Muscle of back (tissue), 13 donors: ENCODE measurements at places on chromosomes 11 and 22. TPM values are rescaled to one million over a fixed set of nuclear protein-coding genes. Genes with fewer than 3 reads are reported as not detected.

GLYAT gene
- polyA plus RNA-seq, result not detected

HTR3B gene
- polyA plus RNA-seq, result not detected

TNNI2 gene
- 2,598 TPM for polyA plus RNA-seq

B4GALNT4 gene
- polyA plus RNA-seq, result 16.0 TPM

GPR83 gene
- 0.19 TPM for polyA plus RNA-seq

OR52E8 gene
- polyA plus RNA-seq, result not detected

KCNQ1 gene
- polyA plus RNA-seq, result 1.8 TPM

MS4A6E gene
- polyA plus RNA-seq, result not detected

- no peak for DNase-seq
Observed at GRCh38 chr22:45709060-45709739, 37.6 kb downstream of the ATXN10 start.

GRCh38 chr11:77302752-77303151 lies 1.3 kb upstream of the GDPD4 start:
- no peak for DNase-seq

DNA sequence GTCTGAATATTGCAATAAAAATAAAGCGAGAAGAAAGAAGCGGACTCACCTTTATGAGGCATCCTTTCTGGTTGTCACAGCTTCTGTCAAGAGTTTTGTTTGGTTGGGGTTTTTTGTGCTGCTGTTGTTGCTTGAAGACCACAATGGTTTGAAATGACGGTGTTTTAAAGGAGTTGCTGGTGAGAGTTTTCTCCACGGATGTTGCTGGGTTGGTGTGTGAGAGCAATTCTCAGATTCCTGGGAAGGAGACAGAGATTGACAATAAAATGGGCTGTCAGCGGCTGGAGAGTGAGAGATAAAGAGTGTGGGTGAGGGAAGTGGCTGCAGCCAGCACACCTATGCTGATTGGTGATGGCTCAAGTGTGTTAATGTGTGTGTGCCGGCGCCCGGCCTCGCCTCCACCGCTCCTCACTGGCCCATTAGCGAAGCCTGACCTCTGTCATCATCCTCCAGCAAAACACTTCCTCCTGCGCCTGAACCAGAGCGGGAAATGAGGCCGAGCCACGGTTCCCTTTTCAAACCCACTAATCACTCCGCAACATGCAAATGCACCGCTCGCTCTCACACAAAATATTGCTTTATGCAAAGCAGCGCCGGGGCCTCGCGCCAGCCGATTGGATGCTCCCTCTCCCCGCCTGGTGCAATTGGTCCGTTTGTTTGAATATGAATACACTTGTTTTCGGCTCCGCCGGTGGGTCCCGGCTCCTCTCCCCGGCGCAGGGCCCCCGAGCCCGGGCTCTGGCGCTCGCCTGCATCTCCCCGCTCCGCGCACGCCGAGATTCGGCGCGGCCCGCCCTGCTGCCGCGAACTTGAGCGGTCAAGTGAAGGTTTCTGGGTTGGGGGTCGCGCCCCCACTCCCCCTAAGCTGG lies at the start of gene PAX6:
PAX6 (minus strand) TSS at position 544 of the 869 bp plus-strand sequence. CDS start 4,911 bp downstream, outside the sequence.
- DNase-seq, result peak; percentile 70

DNA sequence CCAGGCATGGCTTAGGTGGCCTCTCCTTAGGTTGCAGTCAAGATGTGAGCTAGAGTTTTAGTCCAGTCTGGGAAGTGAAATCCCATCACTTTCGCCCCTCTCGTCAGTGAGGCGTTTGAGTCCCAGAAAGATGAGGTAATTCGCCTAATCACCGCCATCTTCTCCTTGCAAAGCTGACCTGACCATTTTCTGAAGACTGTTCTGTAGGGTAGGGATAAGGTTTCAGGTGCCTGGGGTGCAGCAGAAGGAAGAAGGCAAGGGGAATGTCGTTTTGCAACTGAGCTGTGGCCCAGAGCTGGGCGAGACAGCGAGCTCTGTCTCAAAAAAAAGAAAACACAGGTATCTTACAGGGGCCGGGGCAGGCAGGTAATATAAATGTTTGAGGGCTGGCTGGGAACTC lies 61.7 kb upstream of the CECR2 start:
- DNase-seq, result no peak

- DNase-seq, result peak; percentile 90
Observed at GRCh38 chr22:41699264-41700107, at the start of gene MEI1. TSS of gene MEI1 (plus strand) at chr22:41699503. CDS start at chr22:41699539, 36 bp downstream.

GRCh38 chr11:79102840-79103239 lies 338.0 kb downstream of the TENM4 start:
- no peak for DNase-seq

DNA sequence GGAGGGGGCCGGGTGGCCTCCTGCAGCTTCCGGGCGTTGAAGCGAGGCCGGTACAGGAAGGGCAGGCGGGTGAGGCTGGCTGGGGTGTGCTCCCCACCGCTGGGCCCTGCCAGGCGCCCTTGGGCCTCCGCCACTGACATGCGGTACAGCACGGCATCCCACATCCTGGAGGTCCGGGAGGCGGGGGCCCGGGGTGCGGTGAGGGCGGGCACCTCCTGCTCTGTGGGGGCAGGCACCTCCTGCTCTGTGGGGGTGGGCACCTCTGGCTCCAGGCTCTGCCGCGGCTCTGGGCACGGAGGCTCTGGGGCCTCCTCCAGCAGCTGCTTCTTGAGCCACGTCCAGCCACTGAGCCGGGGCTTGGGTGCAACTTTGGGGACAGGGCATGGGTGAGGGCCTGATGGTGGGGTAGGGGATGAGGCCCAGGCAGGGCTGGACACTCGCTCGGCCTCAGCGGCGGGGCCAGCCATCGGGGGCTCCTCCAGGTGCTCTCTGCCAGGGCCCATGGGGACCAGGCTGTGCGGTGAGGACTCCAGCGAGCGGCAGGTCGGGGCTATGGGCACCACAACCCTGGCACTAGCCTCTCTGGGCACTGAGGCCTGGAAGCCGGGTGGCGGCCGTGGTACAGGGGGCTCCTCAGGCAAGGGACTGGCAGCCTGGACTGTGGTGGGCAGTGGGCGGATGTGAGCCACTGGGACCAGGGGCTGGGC lies 2.3 kb downstream of the PRR33 start:
- no peak for DNase-seq

DNA sequence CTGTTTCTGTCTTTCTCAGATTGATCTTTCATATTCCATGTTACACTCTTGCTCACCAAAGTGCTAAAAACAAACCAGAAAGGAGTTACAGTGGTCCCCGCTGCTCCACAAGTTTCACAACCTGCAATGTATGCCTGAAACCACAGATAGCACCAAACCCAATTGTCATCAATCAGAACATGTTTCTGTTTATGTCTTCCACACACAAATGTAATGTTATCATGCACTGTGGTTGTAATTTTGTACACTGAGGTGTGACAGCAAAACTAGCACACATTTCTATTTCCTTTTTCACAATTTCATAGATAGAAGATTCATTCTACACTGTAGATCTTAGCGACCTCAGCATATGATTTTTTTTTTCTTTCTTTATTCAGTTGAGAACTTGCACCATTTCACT lies 1045.9 kb upstream of the RAG2 start:
- DNase-seq, result no peak

GRCh38 chr11:94449437-94449836 lies 44.2 kb downstream of the MRE11 start:
- DNase-seq, result no peak

DNA sequence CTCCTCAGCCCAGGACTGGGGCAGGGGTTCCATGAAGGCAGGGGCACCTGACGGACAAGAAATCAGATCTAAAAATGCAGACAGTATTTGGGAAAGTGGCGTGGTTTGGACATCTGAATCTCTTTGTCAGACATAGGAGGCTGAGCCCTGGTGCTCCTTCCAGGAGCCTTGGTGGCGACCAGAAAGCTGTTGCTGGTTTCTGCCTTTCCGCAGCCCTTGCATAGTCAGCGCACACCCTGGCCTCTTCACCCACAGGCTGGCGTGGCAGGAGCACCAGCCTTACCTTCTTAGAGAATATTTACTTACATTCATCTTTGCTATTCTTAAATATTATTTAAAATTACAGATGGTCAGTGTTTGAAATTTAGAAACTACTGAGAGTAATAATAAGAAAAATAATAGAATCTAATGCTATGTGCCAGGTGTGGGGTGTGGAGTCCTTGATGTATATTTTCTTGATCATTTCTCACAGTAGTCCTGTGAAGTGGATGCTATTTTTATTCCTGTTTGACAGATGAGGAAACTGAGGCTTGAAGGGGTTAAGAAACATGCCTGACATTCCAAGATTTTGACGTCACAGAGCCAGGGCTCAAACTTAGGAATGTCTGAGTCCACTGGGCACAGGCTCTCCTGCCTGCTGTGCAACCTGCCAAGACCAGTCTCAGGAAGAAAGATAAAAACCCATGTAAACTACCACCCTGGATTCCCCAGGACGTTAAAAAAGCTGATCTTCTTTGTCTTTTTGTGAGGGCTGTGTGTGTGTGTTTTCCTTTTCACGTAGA lies 51.6 kb downstream of the TBC1D22A start:
- DNase-seq, result no peak

GRCh38 chr11:124801014-124801413 lies 808 bp upstream of the MSANTD2 start:
- DNase-seq, result no peak

DNA sequence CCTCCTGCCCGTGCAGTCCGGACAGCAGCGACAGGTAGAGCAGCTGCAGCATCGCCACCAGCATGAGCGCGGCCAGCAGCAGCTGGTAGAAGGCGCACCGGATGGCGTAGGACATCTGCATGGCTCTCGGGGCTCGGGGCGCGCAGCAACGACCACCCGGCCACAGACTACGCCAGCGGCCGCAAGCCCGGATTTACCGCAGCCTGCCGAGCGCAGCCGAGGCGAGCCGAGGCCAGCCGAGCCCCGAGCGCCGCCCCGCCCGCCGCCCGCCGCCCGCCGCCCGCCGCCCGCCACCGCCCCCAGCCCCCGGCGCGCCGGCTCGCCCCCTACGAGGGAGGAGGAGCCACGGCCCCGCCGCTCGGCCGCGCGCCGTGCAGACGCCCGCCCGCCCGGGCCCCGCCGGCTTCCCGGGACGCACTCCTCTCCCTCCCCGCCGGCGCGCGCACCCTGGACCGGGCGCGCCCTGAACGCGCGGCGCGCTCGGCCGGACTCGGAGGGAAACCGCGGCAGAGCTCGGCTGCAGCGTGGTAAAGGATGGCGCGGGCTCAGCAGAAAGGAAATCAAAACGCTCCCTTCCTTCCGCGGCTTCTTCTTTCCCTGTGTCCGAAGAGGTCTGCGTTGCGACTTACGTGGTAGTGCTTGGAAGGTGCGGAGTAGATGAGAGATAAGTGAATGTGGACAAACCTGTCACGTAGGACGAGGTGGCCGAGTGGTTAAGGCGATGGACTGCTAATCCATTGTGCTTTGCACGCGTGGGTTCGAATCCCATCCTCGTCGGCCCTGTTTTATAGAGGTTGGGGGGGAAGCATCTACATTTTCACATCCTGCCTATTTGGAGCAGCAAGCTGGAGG lies at the start of gene B4GAT1:
B4GAT1 (minus strand) TSS at position 205 of the 852 bp plus-strand sequence; CDS start at position 121, 84 bp downstream.
- DNase-seq, result peak; percentile 93

DNA sequence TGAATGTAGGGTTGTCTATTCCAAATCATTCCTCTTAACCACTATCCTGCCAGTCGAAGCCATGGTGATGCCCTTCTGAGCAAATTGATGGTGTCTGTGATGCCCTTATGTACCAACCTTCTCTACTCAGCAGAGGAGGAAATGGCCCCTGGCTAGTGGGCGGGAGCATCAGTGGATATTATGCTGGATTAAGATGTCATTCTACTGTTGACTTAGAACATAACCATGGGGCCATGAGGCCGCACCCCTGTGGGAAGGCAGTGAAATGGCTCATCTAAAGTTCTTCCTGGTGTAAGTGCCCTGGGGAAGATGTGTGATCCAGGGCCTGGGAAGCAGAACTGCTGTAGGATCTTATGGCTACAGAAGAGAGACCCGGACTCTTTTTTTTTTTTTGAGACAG lies 20.7 kb upstream of the P2RY2 start:
- no peak for DNase-seq

DNA sequence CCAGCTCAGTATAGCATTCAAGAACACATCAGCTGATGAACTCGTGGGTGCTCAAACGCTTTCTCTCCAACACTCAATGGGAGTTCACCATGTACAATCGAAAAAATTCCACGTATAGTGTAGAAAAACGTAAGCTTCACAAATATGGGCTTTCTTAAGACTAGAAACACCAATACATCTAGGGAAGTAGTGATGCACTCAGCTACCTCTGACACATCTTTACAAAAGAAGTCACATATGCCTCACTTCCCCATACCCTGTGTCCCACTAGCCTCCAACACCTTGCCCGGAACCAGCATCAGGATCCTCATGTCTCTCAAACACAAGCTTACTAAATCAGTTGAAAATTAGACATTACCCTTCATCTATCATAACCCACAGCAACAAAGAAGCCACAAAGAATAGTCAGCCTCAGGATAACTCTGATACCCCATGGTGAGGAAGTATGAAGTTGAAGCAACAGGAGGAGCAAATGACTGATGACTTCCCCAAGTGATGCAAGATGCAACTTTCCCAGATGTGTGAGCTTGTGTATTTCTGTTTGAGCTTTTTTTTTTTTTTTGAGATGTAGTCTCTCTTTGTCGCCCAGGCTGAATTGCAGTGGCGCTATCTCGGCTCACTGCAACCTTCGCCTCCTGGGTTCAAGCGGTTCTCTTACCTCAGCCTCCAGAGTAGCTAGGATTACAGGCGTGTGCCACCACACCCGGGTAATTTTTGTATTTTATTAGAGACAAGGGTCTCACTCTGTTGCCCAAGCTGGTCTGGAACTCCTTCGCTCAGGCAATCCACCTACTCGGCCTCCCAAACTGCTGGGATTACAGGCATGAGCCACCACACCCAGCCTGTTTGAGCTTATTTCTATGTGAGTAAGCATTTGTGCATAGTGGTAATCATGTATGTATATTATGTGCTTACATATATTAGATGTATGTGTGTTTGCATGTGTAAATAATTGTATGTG lies 8.5 kb upstream of the DENND5A start:
- peak; percentile 34 for DNase-seq

GRCh38 chr11:20647976-20648565 lies 21.3 kb upstream of the NELL1 start:
- DNase-seq, result peak; percentile 53

DNA sequence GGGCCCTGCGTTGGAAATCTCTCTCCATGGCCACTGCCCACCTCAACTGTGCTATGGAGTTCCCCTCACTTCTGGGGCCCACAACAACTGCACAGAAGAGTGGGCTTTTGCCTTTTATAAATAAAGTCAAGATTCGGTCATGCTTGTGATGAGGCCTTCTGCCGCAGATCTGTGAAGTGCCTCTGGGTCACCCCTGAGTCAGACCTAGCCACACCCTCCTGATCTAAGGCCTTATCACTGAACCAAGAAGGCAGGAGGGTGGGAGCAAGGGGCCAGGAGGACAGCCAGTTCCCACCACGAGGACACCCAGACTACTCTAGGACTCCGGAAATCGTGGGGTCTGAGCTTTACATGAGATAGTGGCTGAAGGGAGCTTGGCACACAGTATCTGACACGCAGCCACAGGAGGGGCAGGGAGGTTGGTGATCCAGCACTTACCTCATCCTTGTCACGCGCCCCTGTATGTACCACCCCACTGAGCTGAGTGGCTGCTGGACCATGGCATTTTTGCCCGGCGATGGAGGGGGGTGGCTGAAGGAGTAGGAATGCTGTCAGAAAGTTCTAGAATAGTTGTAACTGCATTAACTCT lies 115.7 kb downstream of the ABTB2 start:
- DNase-seq, result no peak

DNA sequence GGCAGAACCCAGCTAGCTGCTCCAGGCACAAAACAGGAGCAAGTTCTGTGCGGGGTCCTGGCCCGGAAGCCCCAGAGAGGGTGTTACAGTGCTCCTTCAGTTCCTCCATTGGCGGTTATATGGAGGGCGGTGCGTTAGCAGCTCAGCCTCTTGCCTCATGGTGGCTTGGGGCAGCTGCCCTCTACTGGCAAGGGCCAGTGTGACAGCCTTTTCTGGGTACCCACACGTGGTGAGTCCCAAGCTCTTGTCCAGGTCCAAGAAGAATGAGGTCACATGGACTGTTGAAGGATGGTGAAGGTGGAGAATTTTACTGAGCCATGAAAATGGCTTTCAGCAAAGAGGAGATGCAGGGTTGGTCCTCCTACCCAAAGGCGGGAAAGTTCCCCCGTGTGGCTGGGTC lies 100.5 kb downstream of the WT1 start:
- no peak for DNase-seq
